ENCODE measurements at places on chromosomes 5 and 9.

- DNase-seq, result no peak
Observed at GRCh38 chr5:80935811-80936385, 24.3 kb upstream of the RASGRF2 start.

DNA sequence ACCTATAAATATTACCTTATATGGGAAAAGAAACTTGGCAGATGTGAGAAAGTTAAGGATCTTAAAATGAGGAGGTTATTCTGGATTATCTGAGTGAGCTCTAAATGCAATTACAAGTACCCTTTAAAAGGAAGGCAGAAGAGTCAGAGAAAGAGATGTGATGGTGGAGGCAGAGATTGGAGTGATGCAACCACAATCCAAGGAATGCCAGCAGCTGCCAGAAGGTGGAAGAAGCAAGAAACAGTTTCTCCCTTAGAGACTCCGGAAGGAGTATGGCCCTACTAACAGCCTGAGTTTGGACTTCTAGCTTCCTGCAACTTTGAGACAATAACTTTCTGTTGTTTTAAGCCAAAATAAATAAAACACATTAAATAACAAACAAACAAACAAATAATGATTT lies 108.7 kb upstream of the PRLR start:
- DNase-seq, result no peak

- DNase-seq, result no peak
Observed at GRCh38 chr5:25448190-25448621, 803.4 kb upstream of the CDH10 start.

GRCh38 chr5:80082281-80082680 lies 47.1 kb downstream of the THBS4 start:
- no peak for DNase-seq

DNA sequence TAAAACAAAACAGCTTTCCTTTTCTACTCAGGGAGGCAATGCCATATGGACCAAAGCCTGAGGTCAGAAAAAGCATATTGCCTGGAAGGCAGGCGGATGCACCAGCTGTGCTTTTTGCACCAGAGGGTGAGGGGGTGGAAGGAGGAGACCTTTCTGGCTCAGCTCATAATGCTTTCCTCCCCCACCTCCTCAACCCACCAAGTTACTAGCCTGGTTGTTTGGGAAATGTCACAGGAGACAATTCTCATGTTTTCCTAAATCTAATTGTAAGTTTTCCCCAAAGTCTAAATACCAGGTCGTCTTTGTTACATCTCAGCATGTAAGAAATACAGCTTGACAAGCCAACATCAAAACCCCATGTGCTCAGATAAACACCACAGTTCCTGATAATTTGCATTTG lies 72.6 kb upstream of the DMRTA1 start:
- no peak for DNase-seq

DNA sequence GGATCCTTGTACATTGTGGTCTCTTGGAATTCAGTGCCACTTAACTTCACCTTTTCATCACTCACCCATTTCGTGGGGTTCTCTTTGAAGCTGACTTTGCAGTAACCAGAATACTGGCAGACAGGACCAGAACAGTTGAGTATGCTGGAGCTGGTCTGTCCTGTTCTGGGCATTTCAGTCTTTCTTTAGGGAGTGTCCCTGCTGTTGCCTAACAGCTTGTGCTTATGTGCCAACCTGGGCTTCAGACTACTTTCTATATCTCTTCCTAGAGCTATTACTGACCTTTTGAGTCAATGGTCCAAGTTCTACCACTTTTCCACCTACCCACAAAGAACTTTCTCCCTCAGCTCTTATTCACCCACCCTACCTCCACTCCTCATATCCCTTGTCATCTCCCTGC lies 10.0 kb upstream of the INSL6 start:
- no peak for DNase-seq

- DNase-seq, result no peak
Observed at GRCh38 chr9:135612437-135612836, 26.9 kb downstream of the GLT6D1 start.

- peak; percentile 97 for DNase-seq
Observed at GRCh38 chr5:170491479-170491878, 12.3 kb upstream of the KCNIP1 start.

- DNase-seq, result no peak
Observed at GRCh38 chr5:176725521-176726280, 78.4 kb downstream of the TSPAN17 start.

DNA sequence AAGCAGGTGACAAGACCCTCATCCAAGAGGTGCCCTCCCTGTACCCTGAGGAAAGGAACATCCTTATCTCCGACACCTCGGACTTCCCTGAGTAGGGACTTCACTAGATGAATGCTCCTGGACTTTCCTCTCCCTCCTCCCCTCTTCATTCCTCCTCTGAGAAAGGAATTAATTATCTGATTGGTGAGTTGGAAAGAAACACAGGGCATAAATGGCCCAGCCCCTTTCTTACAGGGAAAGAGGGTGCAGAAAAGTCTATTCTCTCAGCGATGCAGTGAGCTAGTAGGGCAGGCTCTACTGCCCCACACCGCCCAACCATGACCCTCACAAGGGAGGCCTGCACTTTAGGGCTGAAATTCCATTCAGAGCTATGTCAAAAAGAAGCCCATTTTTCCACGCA lies 87.5 kb downstream of the TTC39B start:
- DNase-seq, result no peak

DNA sequence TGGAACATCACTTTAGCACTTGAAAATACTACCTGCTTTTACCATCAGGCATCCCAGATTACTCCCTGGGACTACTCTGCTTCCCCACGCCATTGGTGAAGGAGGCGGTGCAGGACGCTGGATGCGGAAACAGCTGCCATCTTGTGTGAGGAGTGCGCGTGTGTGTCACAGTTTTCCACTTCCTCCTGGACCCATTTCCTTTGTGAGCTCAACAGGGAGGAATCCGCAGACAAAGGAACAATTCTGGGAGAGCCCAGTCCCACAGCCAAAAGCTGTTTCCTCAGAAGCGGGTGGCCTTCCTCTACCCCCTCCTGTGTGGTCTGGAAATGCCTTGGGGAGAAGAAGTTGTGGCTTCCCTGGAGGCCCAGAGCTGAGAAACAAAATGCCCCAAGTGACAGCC lies 16.8 kb downstream of the AFAP1L1 start:
- no peak for DNase-seq

GRCh38 chr9:6354072-6354686 lies 26.0 kb downstream of the TPD52L3 start:
- peak; percentile 77 for DNase-seq

GRCh38 chr5:74404574-74405508 lies 235.7 kb downstream of the ENC1 start:
- DNase-seq, result no peak

DNA sequence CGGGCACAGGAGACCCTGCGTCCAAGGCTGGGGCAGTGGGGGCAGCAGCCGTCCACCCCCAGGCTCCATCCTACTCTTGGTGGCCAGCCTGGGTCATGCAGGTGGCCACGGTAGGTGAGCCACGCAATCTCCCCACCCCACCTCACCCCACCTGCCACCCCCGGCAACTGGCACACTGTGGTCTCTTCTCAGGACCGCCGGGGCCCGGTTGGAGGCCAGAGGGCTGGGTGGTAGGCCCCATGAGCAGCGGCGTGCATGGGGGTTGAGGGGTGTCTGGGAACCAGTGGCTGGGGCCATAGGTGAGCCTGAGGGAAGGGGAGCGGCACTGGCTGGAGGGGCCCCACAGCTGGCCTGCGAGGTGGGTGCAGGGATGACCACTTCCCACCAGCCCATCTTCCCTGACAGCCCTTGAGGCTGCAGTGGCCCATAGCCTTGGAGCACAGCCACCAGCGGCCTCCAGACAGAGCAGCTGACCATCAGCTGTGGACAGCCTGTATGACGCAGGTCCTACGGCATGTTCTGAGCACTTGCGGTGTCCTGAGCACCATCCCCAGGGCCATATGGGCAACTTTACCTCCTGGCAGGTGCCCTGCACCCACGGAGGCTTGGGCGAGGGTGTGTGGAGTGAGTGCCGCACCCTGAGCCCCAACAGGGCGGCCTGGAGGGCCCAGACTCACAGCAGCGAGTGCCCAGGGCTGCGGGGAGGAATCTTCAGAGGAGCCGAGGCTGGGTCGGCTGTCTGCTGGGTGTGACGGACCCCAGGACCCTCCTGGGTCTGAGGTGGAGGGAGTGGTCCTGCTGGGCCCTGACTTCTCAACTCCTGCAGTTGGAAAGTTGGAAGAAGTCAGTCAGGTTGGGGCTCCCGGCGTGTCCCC lies 47.4 kb downstream of the KCNT1 start:
- DNase-seq, result no peak

DNA sequence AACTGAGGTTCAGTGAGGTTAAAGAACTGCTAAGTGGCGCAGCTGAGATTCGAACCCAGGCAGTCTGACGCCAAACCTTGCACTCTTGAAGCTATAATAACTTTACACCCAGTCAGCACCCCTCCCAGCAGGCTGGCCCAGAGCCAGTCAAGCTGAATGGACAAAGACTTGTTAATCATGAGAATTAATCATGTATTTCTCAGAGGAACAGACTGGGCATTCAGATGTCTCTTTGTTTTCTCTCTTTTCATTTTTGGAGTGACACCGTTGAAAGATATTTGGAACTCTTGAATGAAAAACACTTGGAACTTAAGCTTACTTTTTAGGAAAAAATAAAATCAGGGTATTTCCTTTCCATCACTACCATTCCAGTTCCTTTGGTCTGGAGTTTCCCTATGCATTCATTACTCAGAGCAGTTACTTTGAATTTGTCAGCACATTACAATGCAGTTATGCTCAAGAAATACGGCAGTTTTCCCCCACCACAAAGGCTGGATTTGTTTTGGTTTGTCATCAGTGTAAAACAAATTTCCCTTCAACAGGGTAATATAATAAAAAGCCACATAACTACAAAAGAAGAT lies 22.6 kb upstream of the MAMDC2 start:
- DNase-seq, result peak; percentile 88

DNA sequence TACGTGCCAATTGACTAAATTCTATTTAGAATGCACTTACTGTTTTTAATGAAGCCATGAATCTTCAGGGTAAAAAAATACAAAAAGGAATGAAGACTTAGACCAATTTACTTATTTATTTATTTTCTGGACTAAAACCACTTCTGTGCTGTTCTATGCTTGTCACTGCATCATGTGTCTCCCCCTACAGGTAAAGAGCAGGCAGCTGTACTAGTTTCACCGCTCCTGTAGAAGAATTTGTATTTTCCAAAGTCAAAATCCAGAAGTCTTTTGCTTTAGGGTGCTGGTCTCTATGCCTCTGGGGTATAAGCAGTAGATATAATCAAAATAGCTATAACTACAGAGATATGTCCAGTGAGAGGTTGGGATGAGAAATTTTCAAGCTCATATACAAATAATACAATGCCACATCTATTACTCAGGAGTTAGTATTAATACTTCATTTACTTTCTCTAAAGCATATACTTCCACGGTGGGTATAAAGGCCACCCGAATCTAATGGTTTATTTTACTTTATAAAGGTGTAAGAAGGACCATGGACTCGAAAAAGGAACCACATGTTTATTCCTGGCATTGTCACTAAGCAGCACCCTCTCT lies 591.5 kb downstream of the RAB3C start:
- DNase-seq, result peak; percentile 84

DNA sequence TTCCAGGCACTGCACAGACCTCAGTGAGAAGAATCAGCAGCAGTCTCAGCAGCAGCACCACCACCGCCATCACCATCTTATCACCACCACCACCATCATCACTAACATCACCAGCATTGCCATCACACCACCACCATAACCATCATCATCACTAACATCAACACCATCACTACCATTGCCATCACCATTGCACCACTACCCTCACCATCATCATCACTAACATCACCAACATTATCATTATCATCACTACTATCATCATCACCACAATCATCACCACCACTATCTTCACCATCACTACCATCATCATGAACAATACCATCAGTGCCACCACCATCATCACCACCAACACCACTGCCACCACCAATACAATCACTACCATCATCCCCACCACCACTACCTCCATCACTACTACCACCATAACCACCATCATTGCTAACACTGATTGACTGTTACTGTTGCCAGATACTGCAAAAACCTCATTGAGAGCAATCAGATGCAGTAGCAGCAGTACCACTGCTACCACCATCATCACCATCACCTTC lies 61.7 kb downstream of the ABLIM3 start:
- no peak for DNase-seq

GRCh38 chr9:5186416-5187169 lies 1.2 kb upstream of the INSL6 start:
- DNase-seq, result peak; percentile 54

GRCh38 chr9:121831869-121832268 lies 180.4 kb downstream of the DAB2IP start:
- no peak for DNase-seq

DNA sequence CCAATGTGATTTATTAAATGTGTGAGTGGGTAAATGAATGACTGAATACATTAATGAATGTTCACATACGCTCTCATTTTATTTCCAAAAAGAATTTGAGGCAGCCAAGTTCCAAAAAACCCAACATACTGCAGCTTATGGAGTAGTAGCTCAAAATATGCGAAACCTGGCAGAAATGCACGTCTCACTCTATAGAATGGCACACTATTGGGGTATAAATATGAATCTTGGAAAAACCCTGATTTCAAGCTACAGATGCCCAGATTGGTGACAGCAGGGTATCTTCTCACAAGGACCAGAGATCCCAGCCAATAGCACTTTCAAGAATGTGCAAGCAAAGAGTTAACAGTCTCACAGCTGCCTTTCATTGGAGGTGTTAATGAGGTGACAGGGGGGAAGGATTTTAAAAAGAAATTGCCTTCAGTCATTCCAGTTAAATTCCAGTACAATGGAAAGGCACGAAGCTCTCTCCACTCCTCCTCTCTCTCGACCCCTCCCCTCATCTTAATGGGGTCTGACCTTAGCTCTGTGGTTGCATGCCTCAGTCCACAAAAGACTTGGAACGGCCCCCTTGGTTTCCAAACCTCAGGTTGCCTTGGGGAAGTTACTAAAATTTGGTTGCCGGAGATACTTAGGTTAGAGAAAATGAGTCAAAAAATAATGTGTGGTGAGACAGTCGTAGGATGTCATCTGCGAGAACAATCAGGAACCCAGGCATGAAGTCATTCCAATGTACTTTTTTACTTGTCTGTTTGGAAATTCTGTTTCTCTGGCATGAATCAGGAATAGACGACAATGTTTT lies 307.4 kb downstream of the NFIB start:
- no peak for DNase-seq

GRCh38 chr5:82068723-82069122 lies 96.9 kb downstream of the ATG10 start:
- DNase-seq, result no peak
